AG20443 (cell line): ENCODE measurements at places on chromosomes 11 and 22.
A peak's percentile ranks its signal among the peaks of the same experiment; 100 is the strongest.

DNA sequence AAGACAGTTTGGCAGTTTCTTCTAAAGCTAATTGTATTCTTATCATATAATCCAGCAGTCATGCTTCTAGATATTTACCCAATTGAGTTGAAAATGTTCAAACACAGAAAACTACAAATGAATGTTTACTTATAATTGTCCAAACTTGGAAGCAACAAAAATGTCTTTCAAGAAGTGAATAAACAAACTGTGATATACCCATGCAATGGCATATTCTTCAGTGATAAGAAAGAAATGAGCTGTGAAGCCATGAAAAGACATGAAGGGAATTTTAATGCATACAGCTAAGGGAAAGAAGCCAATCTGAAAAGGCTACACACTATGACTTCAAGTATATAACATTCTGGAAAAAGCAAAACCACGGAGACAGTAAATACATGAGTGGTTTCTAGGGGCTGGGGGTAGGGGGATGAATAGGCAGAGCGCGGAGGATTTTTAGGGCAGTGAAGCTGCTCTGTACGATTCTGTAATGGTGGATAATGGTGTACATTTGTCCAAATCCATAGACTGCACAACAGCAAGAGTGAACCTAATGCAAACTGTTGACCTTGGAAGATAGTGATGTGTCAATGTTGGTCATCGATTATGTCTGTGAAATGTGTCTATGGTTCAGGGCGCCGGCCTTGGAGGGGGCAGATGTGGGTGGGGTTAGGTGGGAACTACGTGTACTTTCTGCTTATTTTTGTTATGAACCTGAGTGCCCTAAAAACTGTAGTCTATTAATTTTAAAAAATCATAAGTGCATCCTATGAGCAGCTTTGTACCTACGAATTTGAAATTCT, 424.9 kb downstream of the TBC1D22A start:
- no peak for DNase-seq

DNA sequence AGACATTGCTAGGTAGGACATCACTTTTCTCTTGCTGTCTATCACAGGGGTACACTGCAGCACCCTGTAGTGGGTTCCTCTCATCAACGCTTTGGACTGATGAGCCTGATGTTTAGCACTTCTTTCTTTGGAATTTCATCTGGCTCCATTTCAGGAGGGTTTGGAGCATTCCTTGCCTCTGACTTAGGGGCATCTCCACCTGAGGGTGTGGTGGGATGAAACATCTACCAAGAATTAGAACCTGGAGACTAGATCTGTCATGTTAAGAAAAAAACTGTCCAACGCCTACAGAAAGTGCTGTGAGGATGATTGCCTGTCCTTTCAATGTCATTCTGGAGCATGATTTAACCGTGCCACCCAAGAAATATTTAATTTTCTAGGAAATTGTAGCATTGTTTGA, 648.4 kb downstream of the ETS1 start:
- DNase-seq = no peak

GRCh38 chr11:34536056-34536455, 22.5 kb upstream of the ELF5 start:
- DNase-seq = no peak

DNA sequence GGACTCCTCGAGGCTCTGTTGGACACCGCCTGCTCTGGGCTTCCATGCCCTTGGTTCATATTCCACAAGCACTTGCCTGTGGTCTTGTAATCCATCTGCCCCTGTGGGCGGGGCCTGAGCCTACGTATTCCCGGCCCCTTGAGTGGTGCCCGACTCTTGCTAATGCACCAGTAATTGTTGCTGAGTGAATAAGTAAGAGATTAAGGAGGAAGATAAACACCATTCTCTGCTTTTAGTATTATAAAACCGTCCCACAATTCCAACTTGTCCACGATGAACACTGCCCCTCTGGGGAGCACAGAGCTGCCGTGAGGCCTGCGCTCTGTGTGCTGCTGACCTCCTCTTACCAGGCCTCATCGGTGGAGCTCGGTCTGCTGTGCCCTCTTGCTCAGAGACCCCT, 50.3 kb downstream of the MICAL2 start:
- no peak for DNase-seq

- DNase-seq = no peak
These were observed 860.4 kb downstream of the OPCML start for GRCh38 chr11:132671851-132672370.

DNA sequence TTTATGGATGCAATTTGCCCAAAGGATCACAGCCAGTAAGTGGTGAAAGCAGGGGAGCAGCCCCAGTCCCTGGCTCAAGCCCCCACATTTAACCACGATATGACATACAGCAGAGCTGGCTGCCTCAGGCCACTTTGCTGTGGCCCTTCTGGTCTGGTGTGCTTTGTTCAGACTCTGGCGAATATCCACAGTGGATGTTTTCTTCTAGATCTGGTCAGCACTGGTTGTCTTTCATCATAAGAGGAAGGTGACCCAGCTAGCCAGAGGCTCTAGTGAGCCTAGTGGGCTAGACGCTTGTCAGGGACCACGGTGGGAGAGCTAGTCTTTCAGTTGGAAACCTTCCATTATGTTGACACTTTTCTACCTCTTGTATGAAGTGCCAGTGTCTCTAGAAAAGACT, 42.5 kb downstream of the DGCR2 start:
- DNase-seq = no peak

DNA sequence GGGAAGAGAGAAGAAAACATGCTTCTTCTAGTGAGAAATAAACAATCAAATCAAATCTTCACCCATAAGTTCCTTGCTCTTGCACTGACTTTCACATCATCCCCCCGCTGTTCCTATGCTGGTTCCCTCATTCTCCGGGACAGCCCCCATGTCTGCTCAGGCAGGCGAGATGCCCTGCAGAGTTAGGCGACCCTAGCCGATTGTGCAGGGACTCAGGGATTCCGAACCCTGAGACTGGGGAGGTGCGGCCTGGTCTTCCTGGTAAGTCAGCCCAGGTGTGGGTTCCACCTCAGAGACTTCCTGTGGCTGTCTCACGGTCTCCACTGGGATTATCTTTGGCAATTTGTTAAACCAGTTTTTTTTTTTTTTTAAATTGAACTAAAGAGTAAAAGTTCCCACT, 6.6 kb downstream of the TTC38 start:
- DNase-seq = no peak

DNA sequence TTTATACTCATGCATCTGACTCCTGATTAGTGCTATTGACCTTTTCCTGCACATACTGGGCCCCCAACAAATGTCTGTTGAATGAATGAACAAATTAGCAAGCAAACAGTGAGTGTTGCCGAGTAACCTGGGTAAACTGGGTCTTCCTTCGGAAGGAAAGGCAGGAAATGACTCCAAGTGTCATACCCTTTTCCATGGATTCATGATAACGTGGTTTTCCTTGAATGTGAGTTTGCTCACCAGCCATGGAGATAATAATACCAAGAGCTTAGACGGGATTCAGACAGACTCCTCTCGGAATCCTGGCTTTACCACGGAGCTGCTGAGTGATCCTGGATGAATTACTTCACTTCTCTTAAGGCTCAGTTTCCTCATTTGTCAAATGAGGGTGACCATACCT, 16.7 kb downstream of the TECTA start:
- DNase-seq = no peak

- peak; percentile 55 for DNase-seq
These were observed 11.5 kb upstream of the FTH1 start for GRCh38 chr11:61978703-61979661.

DNA sequence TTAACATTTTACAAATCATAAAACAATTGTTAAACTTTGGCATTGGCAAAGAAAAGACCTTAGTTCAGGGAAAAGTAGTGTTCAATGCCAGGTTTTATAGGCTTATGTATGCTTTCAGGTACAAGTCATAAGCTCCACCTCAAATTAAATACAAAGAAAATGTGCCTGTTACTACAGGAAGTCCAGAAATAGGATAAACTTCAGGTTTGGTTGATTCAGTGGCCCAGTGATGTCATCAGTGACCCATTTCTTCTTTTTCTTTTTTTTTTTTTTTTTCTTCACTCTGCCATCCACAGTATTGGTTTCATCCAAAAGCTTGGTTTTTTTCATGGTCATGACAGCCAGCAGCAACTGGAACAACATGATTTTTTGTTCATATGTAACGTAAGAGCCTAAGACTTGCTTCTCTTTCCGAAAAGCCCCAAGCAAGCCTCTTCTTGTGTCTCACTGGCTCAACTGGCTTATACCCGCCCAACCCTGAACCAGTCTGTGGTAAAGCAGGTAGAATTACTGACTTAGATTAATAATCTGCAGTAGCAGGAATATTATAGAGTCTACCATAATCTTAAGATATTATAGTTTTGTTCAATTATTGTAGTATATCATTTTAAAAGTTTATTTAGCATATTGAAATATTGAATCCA, 46.2 kb downstream of the TTC17 start:
- DNase-seq = no peak

- DNase-seq = peak; percentile 41
These were observed 696 bp downstream of the MRGPRF start for GRCh38 chr11:69012092-69013008.

DNA sequence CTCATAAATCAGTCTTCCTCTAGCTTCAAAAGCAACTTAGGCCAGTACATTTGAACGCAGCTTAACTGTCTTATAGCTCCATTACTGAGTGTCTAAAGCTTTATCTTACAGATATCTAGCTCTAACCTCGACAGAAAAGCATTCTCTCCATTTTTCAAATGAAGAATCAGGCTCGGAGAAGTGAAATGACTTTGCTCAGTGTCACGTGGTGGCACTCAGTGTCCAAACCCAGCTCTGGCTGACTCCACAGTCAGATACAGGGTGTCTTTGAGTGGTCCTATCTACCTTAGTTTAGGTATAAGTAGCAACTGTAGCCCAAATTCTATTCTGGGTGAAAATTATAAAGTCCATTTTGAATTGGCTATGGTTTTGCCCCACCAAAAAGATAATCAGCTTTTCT, 38.7 kb upstream of the CHST1 start:
- DNase-seq = no peak

DNA sequence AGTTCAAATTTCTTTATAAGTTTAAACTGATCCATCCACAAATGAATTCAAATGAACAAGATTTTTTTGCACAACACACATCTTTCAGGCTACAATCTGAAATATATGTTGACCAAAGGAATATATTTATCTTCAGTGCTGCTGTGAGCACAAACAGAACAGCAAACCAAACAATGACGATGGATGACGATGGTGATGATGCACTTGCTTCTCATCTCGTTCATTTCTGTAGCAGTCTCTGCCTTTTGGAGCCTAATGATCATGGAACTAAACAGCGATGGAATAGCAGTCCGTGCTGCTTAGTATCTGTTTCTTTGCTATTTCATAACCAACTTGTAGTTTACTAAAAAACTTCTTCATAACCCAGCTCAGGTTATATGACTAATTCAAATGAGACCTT, 220.7 kb upstream of the BLID start:
- DNase-seq = no peak

DNA sequence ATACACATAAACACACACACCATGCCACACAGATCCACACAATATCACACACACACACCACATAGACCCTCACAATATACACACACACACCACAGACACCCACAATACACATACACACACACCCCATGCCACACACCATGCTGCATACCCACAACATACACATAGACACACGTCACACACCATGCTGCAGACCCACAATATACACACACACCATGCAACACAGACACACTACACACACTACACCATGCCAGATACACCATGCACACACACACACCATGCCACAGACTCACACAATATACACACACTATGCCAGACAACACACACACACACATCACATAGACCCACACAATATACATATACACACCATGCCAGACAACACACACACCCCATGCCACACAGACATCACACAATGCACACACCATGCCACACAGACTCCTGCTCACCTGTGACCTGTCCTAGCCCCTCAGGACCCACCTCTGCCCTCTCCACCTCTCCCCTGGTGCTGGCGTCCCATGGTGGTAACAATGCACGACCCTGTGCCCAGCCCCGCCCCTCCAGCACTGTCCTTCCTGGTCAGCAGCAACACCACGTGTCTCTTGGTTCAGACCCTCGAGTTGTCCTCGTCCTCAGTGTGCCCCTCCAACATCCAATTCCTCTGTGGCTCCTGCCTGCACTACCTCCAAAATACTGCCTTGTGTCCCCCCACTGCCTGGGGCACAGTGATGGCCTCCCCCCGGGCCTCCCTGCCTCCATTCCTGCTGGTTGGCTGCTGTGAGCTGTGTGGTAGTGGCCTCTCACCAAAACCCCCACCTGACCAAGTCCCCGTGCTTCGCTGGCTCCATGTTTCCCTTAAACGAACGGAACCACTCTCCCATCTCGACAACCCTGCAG, 23.7 kb upstream of the RFPL3 start:
- no peak for DNase-seq

DNA sequence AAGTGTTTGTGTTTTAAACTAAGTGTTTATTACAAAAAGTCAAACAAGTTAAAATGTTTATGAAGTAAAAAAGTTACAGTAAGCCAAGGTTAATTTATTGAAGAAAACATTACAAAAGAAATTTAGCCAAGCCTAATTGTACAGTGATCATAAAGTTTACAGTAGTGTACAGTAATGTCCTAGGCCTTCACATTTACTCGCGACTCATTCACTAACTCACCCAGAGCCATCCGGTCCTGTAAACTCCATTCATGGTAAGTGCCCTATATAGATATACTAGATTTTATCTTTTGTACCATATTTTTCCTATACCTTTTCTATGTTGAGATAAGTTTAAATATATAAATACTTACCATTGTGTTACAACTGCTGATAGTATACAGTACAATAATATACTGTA, 481.8 kb upstream of the TENM4 start:
- no peak for DNase-seq

DNA sequence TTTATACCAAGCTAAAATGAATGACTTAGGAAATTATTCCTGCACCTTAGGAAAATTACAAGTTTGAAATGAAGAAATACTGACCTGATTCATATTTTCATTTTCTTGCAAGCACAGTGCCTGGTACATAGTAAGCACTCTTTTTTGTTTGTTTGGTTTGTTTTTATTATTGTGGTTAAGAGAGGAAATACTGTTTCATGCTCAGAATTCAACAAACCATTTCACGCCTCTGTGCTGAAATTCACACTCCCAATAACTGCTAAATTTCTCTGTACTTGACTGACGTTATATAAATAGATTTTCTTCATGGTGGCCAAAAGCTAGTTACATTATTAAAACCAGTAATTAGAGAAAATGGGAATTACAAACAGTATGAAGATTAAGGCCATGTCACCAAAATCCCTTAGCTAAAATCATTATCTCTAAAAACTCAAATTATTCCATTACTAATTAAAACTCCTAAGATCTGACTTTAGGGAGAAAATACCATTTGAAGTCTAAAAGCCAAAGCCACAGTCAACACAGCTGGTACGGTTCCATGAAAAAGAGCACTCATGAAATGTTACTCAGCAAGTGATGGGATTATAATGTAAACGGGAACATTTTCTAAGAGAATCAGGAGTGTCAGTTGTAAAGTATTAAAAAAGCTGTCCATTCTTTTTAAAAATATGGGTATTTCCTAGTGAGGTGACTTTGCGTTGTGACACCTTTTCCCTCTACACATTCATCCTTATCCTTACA, 77.8 kb upstream of the DDI1 start:
- DNase-seq = no peak

- no peak for DNase-seq
These were observed 90.6 kb downstream of the ARHGAP42 start for GRCh38 chr11:100777736-100778135.
